ENCODE measurements at places on chromosomes 12 and 14.

GRCh38 chr12:44972746-44973421, 78.0 kb downstream of the DBX2 start:
- no peak for DNase-seq

GRCh38 chr14:69314327-69314726, 54.4 kb downstream of the GALNT16 start:
- no peak for DNase-seq

- no peak for DNase-seq
Measured at GRCh38 chr14:56805992-56806727, 4.1 kb downstream of the OTX2 start.

GRCh38 chr12:89918172-89918846, 209.7 kb upstream of the ATP2B1 start:
- DNase-seq, result no peak

DNA sequence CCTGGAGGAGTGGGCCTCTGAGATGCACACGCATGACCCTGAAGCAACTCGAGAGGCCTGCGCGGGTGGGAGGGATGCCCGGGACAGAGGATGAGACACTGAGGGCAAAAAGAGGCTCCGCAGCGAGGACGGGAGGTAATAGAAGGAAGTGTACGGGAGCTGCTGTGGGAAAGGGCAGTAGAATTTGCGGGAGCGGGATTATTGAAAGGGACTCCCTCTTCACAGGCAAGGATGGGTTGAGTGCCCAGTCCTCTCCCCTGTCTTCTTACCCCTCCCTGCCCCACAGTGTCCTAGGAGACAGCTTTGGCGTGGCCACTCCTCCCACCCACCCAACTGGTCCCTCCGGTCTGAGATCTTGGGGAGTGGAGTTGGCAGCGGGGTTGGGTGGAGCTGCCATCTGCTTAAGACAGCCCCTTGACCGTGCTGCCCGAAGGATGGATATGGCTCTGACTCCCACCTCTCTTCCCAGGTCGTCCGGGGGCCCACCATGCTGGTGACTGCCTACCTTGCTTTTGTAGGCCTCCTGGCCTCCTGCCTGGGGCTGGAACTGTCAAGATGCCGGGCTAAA, 15.7 kb upstream of the ESPL1 start:
- no peak for DNase-seq

DNA sequence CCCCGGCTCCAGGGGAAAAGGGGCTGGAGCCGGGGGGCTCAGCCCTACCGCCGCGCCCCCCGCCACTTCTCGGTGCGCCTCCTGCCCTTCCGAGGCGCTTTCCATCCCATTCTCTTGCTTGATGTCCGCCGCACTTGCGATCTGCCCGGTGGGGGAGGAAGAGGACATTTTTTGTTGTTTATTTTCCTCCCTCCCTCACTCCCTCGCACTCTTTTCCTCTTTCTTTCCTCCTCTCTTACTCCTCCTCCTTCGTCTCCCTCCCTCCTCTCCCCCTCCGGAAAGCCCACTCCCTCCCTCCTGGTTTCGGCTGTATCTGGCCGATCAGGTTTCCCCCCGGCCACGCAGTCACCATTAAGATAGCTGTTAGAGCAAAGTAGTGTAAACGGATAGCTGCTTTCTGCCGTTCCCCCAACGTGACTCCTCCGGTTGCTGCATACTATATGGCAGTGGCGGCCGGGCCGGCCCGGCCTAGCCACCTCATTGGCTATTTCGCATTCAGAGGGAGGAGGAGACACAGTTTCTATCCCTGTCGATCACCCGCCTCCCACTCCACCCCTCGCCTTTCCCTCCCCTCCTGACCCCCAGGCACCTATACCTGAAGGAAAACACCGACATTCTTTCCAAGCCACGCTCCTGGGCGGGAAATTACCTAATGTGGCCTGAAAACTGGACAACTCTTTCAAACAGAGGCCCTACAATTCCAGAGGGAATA, at the start of gene SIX4:
SIX4 (minus strand) TSS at position 445 of the 712 bp plus-strand sequence; CDS start at position 168, 277 bp downstream.
- DNase-seq, result peak; percentile 72

- no peak for DNase-seq
Measured at GRCh38 chr12:26134540-26134939, 9.7 kb upstream of the BHLHE41 start.

DNA sequence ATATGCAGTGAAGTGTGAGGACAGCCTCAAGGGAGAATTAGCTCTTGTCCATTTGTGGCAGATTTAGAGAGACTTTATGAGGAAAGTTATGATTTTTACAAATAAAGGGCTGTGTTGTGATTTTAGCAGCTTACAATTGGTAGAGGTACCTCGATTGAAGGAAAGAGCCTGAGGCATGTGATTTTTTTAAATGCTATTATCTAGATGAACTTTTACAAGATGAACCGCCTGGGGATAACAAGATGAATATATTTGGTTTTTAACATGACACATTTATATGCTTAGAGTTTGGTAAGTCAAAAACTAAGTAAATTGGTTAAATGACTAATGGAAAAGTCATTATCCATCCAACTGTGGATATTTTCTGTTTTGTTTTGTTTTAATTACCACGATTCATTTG, 52.6 kb downstream of the AEBP2 start:
- no peak for DNase-seq

GRCh38 chr14:69620211-69620611, 8.8 kb downstream of the SUSD6 start:
- no peak for DNase-seq

DNA sequence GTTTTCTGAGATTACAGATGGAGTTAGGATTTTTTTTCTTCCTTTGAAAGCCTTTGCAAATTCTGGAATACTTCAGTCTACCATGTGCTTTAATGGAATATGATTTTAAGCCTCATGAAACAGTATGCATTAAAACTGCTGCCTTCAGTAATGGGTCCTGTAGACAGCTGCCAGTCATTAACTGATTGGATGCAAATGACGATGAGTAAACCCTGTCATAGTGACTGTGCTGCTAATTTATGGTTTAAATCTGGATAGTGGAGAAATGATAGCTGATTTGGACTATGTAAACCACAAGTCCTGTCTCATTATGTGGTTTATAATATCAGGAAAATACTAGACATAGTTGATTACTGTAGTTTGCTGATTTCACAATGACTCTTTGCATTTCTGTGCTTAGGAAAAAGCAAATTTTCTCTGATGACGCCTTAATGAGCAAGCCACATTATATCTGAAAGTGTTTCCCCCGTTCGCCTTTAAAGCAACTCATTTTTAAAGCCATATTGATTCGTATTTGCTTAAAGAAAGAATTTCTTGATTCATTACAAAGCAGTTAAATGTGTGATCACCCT, 217.6 kb downstream of the TMTC2 start:
- no peak for DNase-seq

- DNase-seq, result no peak
Measured at GRCh38 chr12:77179515-77179914, 114.1 kb upstream of the E2F7 start.

DNA sequence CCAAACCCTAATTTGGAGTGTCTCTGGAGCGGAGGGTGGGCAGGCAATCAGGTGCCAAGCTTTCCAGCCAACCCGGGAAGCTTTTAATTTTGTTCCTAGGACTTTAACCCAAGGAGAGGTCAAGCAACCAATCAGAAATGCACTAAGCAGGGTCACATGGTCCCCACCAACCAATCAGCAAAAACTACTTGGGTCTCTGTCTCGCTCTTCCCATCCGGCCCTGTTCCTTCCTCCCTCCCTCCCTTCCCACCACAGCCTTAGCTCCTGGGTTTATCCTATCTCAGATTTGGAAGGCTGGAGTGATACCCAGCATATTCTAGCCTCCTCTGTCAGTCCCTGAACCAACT, 7.3 kb downstream of the HOXC5 start:
- DNase-seq, result no peak

GRCh38 chr12:23906329-23906728, 43.1 kb downstream of the SOX5 start:
- no peak for DNase-seq

GRCh38 chr14:96303981-96304380, 48.0 kb downstream of the BDKRB1 start:
- no peak for DNase-seq

GRCh38 chr12:131800594-131801135, 27.5 kb upstream of the MMP17 start:
- DNase-seq, result no peak

DNA sequence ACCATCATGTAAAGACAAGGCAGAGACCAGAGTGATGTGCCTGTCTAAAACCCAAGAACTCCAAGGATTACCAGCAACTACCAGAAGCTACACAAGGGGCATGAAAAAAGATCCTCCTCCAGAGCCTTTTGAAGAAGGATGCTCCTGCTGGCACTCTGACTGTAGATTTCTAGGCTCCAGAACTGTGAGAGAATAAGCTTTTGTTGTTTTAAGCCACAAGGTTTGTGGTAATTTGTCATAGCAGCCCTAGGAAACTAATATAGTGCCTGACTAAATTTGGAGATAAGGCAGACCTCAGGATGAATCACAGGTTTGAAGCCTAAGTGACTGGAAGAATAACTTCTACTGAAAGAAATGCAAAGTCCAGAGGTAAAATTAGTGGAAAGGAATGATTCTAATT, 132.9 kb downstream of the CEP83 start:
- DNase-seq, result no peak

- DNase-seq, result no peak
Measured at GRCh38 chr14:52553002-52553670, 500 bp downstream of the GPR137C start.

- DNase-seq, result no peak
Measured at GRCh38 chr12:39685854-39686657, 66.5 kb upstream of the ABCD2 start.

DNA sequence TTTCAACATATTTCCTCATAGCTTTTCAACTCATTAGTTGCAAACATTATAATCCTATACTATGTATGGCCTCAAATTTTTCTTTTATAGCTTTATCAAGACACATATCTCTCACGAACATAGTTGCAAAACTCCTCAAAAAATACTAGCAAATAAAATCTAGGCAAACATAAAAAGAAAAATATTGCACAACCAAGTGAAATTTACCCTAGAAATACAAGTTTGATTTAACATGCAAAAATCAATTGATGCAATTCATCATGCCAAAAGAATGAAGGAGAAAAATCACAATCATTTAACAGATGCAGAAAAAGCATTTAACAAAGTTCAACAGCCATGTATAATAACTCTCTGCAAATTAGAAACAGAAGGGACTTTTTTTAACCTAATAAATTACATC, 33.3 kb upstream of the KCNH5 start:
- no peak for DNase-seq

DNA sequence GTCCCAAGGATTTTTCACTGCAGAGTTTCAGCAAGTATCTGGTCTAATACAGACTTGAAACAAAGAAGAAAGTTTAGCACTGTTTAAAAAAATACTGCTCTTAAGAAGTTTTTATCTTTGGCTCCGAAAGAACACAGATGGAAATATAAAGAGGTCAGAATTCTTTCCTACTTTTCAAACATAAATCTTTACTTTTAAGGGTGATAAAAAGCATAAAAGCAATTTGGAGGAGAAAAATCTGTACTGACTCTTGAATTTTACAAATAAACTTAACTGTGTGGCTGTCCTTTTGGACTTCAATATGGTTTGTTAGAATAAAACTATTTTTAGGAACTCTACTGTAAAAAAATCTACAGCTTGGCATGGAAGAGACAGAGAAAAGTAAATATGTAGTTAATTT, 27.6 kb upstream of the ISM2 start:
- no peak for DNase-seq

GRCh38 chr12:71980538-71980937, 41.9 kb downstream of the TPH2 start:
- DNase-seq, result no peak

DNA sequence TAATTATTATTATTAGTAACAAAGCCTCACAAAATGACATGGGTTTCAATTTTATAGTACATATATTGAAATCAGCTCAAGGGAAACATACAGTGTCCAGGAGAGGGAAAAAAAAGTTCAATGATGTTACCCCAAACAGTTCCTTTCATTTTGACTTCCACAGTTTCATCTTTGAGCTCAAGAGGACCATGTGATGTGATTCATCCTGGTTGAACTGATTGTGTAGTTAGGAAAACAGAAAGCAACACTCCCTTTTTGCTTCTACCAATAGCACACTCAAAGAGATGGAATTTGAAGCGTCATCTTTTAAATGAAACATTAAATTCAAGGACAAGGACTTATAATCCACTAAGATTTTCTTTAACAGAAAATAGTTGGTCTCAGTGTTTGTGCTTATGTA, 461.0 kb downstream of the FOXG1 start:
- no peak for DNase-seq

GRCh38 chr12:65505386-65506121, 227.1 kb downstream of the MSRB3 start:
- no peak for DNase-seq

DNA sequence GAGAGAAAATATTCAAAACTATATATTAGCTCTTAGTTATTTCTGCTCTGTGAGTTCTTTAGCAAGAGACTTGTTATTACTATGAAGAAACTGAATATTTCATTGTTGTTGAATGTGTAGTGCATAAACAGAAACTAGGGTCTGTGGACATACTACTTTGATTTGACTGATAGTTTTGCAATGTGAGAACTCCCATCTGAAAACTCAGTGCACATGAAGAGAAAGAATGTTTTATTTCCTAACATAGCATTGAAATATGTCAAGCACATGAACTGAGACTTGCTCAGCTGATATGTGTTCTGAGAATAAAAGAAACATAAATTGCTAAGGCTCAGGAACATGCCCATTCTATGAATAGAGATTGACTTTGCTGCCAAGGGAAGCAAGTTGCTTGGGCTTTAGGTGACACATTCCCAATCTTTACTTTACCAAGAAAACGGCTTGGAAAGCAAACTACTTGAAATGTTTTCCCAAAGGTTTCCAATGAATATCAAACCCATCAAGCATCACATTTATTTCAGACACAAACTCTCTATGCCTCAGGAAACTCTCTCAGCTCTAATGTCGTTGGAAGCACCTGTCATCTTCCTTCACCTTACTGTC, 290.4 kb downstream of the SLC16A7 start:
- no peak for DNase-seq

GRCh38 chr14:89486505-89486904, 69.5 kb upstream of the FOXN3 start:
- no peak for DNase-seq

- DNase-seq, result no peak
Measured at GRCh38 chr14:98944989-98945388, 327.0 kb downstream of the BCL11B start.

GRCh38 chr14:68447581-68448251, 345.2 kb downstream of the ZFP36L1 start:
- no peak for DNase-seq

DNA sequence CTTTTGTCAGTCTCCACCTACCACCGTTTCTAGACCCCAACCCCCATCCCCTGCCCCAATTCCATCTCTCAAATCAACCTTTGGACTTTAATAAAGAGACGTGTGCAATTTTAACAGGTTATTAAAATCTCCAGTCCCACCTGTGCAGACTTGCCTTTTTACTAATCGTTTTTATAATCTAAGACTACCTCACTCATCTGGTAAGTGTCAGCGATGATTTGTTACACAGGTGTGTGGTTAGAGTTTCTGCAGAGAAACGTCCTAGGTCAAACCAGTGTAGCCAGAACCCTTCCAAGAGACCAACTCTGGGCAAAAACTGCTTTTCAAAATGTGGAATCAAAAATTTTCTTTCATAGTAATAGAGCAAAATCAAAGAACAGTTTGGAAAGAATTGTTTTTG, 60.4 kb upstream of the PELI2 start:
- no peak for DNase-seq

- DNase-seq, result no peak
Measured at GRCh38 chr12:128627659-128628058, 196.1 kb downstream of the SLC15A4 start.

GRCh38 chr12:29563636-29564035, 66.2 kb upstream of the OVCH1 start:
- DNase-seq, result no peak

Data from fibroblast of the conjunctiva (primary cell).